ENCODE measurements at places on chromosomes 3 and 15. TPM values are rescaled to one million over a fixed set of nuclear protein-coding genes. Genes with fewer than 3 reads are reported as not detected.
A peak's percentile ranks its signal among the peaks of the same experiment; 100 is the strongest.

Gene KNG1
- total RNA-seq: not detected

Gene LEKR1
- 1.6 TPM for total RNA-seq

GRCh38 chr15:28887339-28888174, 1.8 kb downstream of the APBA2 start:
- DNase-seq: no peak

DNA sequence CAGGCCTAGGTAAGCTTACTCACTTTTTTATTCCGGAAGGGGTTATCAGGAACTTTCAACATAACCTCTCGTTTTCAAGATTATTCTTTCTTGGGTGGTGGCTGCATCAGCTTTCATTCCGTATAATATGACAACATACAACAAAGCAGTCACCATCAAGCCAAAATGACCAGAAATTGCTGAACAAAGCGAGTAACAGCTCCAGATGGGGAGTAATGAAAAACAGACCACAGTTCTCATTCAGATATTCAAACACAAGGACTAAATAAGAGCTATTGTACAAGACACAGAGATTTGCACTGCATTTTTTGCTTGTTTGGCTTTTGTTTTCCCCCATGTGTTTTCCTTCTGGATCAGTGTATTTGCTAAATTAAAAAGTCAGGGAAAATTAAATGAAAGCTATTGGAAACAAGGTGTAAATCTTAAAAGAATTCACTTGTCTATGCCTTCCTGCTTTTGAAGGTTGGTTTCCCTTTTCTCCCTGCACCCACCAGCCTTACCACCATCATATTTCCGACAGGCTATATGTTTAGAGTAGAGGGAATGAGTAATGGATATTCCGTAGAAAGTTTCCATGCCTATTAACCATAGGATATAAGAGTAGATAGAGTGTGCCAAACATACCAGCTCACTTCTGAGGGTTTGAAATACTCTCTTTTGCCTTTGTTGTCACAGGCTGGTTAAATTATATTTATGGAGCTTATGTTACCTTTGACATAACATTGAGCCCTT, 213.6 kb downstream of the RBMS3 start:
- no peak for DNase-seq

- peak; percentile 21 for DNase-seq
Measured at GRCh38 chr3:16906682-16907081, 21.9 kb downstream of the PLCL2 start.

DNA sequence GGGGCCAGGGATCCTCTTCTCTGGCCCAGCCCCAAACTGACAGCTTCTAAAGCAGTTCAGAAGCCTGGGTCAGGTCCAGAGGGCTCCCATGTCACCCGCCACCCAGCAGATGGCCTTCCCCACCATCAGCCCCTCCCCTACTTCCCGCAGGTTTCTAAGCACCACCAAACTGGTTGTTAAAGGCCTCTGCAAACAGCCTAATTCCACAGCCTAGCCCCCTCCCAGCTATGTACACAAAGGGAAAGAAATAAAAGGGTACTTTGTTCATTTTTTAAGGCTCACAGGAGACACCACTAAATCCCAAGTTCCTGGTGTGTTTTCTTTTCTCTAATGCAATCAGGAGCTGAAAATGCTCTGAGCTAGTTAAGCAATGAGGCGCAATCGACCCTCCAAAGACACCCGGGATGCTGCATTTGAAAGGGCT, 30.6 kb downstream of the PLCH1 start:
- no peak for DNase-seq

DNA sequence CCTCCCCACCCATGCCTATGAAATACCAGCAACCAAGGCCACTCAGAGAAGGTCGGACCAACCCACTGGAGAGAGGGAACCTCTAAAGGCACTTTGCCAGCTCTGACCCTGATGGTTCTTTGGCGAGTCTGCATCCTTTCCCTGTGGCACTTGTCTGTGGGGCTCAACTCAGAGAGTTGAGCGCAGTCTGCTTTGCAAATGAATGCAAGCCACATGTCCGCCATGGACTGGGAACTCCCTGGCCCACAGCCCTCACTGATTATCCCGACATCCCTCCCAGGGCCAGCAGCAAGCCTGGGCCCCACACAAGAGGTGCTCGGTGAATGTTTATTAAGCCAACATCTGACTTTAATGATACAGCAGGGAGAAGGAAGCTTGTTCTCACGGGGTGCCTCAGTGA, 55.5 kb upstream of the HES1 start:
- DNase-seq: no peak
